Femur (tissue), 1 donor: ENCODE measurements at places on chromosomes 3 and 15.
A peak's percentile ranks its signal among the peaks of the same experiment; 100 is the strongest.

DNA sequence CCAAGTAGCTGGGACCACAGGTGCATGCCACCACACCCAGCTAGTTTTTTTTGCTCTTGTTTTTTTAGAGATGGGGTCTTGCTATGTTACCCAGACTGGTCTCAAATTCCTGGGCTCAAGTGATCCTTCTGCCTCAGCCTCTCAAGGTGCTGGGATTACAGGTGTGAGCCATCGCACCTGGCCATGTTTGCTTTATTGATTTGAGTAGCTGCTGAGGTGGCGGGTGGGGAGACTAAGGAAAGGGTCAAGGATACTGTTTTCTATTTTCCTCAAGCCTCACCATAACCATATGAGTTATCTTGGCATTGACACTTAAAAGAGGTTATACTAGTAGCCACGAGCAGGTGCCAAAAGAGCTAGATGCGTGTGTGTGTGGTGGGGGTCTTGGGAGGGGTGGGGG is 39.0 kb downstream of the CYFIP1 start:
- DNase-seq = no peak

GRCh38 chr3:74067296-74067695 is 442.6 kb upstream of the PDZRN3 start:
- DNase-seq = no peak

- no peak for DNase-seq
Measured at GRCh38 chr15:62624547-62625378, 417.8 kb upstream of the TPM1 start.

GRCh38 chr3:100006570-100007271 is 107.6 kb downstream of the FILIP1L start:
- DNase-seq = no peak

DNA sequence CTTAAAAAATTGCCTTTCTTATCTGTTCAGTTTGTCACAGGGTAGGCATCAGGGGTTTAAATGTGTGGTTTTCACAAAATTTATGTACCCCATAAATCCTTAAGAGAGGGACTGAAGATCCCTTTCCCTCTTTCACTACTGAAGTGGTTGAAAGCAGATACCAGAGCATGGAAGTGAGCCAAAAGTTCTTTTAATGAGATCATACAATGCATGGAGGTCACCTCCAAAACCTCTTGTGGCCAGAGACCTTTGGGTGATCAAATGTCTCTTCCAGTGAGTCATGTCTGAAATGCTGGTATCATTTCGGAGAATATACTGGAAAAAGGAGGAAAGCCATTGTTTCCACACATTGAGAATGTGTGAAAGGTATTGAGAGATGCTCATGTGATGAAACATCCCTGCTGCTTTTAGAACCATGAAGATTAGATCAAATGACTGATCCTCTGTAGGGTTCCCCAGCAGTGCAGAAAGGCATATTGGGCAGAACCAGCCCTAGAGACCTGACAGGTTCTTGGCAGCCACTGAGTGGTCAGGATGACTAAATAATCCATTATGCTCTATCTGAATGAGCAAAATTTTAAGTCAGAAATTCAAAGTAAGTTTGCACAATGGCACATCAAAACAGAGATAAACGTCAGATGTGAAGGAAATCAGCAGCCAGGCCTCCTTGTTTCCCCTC is 165.8 kb upstream of the SLC2A2 start:
- no peak for DNase-seq

- no peak for DNase-seq
Measured at GRCh38 chr15:66884115-66884622, 181.2 kb upstream of the SMAD3 start.

- no peak for DNase-seq
Measured at GRCh38 chr15:36608180-36608579, 28.8 kb downstream of the CDIN1 start.

DNA sequence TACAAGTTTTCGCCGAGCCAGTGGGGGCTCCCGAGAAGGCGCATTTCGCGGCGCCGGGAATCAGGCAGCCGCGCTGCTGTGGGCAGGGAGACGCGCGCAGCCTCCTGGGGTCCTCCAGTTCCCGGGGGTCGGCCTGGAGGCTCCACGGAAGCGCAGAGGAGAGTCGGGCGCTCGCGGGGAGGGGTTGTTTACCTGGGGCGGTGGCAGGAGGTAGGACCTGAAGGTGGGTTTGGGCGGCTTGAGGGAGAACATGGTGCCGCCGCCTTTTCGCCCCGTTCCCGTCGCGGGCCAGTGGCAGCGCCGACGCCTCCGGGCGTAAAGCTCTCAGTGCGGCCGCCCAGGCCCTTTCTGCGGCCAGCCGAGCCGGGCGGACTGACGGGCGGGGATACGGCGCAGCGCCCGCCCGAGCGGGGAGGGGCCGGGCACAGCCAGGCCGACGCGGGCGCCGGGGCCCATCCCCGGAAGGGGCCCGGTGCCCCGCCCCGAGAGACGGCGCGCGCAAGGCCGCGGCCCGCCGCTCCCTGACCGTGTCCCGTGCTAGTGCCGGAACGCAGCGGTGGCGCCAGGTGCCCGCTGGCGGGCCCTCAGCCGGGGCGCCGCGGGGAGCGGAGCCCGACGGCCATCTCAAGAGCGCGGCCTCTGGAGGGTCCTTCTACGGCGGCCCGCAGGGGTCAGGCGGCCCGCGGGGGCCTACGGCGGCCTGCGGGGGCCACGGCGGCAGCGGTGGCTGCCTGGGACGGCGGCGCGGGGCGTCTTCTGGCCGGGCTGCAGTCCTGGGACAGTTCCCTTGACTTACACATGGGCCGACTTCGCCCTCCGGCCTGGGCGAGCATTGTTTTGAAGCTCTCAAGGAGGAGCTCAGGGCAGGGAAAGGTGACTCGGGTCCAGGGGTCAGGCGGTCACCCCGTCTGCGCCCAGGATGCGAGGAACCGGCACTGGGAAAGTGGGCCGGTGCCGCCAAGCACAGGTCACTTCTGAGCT is at the start of gene MTMR10:
Gene MTMR10, minus strand, starts transcription at position 374 of the 981 bp plus-strand sequence. Its CDS starts 122 bp downstream, at position 252.
- peak; percentile 83 for DNase-seq

DNA sequence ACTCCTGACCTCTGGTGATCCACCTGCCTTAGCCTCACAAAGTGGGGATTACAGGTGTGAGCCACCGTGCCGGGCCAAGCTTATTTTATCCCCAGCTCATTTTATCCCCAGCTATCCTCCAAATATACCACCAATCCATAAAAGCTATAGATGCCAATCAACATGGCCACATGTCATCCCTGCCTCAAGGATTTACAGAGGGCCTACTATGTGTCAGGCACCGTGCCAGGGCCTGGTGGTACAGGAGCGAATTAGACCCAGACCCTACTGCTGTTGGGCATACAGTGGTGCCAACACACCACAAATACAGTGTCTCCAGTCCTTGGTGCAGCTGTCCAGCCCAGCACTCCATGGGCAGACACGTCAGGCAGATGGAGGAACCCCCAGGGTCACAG is 73.4 kb downstream of the SCN5A start:
- DNase-seq = no peak

DNA sequence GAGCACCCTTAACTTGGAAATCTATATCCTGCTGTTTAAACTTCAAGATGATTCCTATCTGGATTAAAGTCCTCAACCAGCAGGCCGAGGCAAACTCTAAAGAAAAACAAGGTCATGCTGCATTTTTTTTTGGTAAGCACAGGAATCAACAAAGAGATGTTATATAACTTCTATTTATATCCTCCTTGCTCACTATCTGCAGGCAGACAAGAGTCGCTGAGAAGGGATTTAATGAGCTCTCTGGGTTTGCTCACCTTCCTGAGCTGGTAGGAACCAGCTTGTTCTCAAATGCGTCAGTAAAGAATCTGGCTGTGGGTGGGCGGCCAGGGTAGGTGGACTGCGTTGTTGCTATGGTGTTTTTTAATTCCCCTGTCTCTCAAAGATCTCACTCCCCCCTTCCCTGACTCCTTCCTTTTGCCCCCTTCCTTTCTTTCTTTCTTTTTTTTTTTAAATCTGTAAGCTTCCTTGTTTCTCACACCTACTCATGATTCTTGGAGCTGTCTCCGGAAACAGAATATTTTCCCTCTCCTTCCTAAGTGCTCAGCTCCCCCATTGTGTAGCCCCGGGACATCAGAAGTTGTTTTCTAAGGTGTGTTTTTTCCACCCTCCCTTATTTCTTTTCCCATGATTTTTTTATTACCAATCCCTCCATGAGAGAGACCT is 228.8 kb upstream of the BHLHE40 start:
- DNase-seq = peak; percentile 59

DNA sequence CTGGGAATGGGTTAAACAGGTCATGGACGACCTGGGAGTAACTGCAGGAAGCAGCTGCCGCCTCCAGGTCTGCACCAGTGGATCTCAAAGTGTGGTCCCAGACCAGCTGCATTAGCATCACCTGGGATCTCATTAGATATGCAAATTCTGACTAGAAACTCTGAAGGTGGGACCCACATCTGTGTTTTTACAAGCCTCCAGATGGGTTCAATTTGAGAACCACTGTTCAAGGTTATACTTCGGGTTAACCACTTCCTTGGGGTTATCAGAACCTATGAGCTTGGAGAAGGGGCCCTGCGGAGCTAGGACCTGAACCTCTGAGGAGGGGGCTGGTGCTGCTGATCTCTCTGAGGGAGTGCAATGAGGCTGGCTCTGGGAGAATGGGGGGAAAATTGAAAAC is 324.8 kb upstream of the CTDSPL start:
- DNase-seq = no peak

DNA sequence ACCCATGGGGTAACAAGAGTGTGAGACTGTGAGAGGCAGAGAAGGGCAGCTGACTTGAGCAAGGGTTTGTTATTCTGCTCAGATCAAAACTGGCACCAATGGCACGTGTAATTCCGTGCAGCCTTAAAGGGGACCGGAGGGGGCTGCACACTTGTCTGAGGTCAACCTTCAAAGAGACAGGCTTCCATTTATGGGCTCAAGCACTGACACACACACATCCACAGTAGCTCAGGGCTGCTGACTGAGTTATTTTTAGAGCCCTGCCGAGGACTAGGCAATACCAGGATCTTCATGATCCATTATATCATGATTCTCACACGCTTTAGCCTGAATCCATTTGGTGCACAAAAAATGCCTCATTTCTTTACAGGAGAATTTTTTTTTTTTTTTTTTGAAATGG is 20.6 kb upstream of the SPTBN5 start:
- DNase-seq = no peak

GRCh38 chr3:128076483-128077201 is 24.4 kb downstream of the SEC61A1 start:
- no peak for DNase-seq

GRCh38 chr3:64884536-64884935 is 196.7 kb upstream of the ADAMTS9 start:
- DNase-seq = no peak

GRCh38 chr3:122892118-122892960 is 97.5 kb downstream of the SLC49A4 start:
- no peak for DNase-seq

GRCh38 chr15:24696201-24696600 is 20.6 kb downstream of the NPAP1 start:
- no peak for DNase-seq

DNA sequence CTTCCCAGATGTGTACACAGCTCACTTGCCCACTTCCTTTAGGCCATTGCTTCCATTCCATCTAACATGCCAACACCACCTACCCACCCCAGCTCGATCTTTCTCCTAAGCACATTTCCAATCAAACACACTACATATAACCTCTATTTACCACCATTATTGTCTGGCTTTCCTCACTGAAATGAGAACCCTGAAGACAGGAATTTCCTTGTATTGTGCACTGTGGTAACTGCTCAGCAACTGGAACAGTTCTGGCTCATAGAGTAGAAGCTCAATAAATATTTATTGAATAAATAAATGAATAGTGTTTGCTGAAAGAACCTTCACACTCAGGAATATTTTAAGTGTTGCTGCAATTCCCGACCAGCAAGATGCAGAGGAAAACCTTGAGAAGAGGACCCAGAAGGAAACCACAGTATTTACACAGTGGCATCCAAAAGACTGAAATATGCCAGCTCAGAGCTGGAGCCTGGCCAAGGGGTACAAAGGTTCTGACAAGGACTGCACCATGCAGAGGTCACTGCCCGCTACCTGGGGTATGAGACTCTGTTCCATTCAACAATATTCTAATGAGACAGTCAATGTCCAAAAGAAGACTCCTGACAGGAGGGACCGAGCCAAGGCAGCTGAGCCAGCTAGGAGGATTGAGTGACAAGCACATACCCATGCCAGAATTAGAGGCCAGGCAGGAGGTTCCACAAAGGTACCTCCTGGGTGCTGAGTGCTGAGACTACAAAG is 168.8 kb downstream of the NUP210 start:
- DNase-seq = no peak
